ENCODE measurements at places on chromosomes 5 and 9.

DNA sequence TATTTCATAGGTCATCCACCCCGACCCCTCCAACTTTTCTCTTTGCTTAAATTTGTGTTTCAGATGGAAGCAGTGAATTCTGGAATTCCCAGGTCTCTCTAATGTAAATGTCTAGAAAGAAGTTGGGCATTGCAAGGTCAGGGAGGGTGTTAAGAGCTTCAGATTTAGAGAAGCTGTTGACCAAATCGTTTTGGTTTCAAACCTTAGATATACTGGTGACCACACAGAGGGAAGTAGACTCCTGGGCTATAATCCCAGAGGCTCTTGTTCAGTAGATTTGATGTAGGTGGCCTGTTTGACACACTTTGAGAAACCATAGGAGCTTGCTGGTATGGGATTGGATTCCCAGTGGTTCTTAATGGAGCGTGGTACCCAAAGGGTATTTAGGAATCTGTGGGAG lies 137.3 kb upstream of the KLF9 start:
- DNase-seq, result no peak

DNA sequence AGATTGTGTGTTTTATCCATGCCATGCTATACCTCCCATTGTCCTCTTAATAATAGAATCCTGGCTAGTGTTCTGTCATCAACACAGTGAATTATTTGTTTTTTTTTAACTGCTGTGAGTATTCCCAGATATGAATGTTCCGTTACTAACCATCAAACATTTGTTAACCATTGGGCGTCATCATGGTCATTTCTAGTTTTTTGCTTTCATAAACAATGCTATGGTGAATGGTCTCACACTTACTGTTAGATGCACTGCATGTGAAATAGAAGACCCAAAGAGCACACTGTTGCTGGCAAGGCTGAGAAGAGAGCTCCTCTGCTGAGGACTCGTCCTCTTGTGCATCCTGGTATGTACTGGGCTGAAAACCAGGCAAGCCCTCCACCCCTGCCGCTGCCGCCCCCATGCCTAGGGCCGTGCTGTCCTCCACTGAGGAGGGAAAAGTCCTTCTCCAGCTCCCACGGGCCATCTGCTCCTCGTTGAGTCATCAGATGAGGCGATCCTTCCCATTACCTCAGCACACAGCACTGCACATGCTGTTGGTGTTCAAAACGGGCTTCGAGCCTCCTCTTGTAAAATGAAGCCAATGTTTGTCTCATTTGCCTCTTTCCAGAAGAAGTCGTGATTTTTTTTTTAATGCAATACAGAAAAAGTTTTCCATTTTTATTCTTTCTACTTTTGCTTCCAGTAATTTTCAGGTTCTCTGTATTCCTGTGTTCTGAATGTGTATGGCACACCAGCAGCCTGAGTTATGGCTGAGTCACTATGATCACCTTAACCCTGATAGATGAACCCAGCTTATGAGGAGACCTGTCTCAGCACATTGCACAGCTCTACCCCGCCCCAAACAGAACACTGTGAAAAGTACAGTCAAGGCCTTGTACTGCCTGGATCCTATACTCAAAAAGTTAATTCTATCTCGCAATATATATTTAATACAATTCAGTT lies 219.0 kb downstream of the AOPEP start:
- DNase-seq, result no peak

GRCh38 chr5:6048746-6049145 lies 329.6 kb downstream of the MED10 start:
- no peak for DNase-seq

DNA sequence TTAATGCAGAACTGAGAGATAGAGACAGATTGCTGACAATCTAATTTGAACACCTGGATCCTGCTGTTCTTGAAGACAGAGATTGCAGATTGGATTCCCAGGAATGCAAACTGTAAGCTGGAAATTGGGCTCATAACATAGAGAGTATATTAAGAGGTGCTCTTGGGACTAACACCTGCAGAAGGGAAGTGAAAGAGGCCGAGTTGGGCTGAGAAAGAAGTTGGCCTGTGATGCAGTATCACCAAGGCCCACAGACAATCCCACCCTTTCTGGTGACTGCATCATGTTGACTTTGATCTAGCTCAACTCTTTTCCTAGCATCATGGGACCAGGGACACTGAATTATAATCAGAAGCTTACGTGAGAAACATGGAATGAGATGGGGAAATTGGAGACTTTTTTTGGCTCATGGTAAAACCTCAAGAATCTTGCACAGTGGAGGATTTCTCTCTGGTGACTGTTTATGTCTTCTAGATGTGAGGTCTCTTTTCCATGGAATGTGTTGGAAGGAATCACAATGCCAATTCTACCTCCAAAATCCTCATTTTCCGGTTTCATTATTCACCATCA lies 36.5 kb upstream of the NUDT12 start:
- DNase-seq, result no peak

GRCh38 chr5:123746683-123747360 lies 234.8 kb downstream of the CSNK1G3 start:
- DNase-seq, result no peak
